ENCODE measurements at places on chromosomes 5 and 9. TPM values are rescaled to one million over a fixed set of nuclear protein-coding genes. Genes with fewer than 3 reads are reported as not detected.

Gene INSL4
- total RNA-seq = not detected

DNA sequence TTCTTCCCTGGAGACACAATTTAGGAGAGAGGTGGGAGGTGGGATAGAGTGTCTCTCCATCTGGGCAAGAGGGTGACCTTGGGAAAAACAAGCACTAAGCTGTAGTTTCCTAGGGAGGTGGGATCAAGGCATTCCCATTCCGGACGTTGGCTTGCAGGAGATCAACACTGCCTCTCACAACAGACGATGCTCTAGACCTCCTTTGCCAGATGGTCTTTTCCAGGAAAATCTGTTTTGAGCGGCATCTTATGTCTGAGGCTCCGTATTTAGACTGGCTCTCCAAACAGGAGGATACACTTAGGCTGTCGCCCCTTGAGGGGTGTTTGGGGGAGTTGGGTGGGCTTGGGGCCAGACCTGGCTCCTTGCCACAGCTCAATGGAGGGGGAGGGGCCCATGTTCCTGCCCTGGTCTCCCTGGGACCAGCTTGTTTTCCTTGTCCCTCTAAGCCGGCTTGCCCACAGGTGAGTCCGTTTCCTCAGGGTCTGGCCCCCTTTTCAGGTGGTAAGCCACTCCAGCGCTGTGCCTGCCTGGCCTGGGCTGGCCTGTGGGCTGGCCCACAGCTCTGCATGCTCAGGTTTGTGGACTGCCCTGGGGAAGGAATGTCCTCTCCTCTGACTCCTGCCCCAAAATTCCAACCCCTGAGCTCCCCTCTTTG, 2.4 kb downstream of the PSD2 start:
- peaks cover 5% of the 10 kb centered on the region for H3K27me3 ChIP-seq
- no peak overlapping the region for H3K27ac ChIP-seq
- no peak for DNase-seq
- H3K4me3 ChIP-seq = no peak overlapping the region

Gene CDO1
- total RNA-seq = 5.8 TPM

Gene MCTP1
- total RNA-seq = 11.2 TPM

GRCh38 chr5:54146390-54146789, 164.0 kb downstream of the ARL15 start:
- H3K36me3 ChIP-seq = no peaks in the 10 kb centered on the region
- H3K4me1 ChIP-seq = peaks cover 5% of the 10 kb centered on the region
- no peak overlapping the region for H3K4me3 ChIP-seq
- no peaks in the 10 kb centered on the region for H3K27me3 ChIP-seq
- peak; percentile 13 for DNase-seq

- peaks cover 48% of the 10 kb centered on the region for H3K4me1 ChIP-seq
- no peaks in the 10 kb centered on the region for H3K36me3 ChIP-seq
- H3K4me3 ChIP-seq = no peak overlapping the region
- H3K27ac ChIP-seq = peak overlapping the region; percentile 22
- no peak for DNase-seq
- H3K27me3 ChIP-seq = no peaks in the 10 kb centered on the region
These were observed 453.5 kb downstream of the RAB3C start for GRCh38 chr5:59036274-59036961.

DNA sequence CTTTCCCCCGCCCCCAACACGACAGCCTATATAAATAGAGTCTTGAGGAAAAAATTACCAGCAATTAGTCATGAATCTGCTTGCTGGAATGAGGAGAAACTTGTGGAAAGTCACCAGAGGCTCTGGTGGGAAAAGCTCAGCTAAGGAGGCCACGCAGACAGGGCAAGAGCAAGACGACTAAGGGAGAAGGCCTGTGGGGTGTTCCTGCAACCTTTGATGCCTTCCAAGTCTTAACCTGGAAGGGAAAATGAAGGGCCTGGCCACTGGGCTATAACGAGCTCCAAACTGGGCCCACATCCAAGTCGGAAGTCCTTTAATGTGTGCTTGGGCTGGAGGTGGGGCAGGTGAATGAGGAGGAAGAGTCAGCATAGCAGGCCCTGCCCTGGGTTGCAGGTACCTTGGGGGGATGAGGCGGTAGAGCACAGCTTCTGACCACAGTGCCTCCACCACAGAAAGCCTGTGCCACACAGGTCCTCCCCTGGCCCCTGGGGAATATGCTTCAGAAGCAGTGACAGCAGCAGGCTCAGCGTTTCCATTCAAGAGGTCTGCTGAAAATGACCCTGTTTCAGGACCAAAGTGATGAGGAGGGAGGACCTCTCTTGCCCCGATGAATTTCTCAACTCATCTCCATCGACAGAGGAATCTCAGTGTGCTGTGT, 92.8 kb upstream of the LRRTM2 start:
- no peak overlapping the region for H3K4me3 ChIP-seq
- peak overlapping the region; percentile 76 for H3K27ac ChIP-seq
- DNase-seq = no peak
- H3K4me1 ChIP-seq = peaks cover 28% of the 10 kb centered on the region
- H3K27me3 ChIP-seq = no peaks in the 10 kb centered on the region
- H3K36me3 ChIP-seq = no peaks in the 10 kb centered on the region

DNA sequence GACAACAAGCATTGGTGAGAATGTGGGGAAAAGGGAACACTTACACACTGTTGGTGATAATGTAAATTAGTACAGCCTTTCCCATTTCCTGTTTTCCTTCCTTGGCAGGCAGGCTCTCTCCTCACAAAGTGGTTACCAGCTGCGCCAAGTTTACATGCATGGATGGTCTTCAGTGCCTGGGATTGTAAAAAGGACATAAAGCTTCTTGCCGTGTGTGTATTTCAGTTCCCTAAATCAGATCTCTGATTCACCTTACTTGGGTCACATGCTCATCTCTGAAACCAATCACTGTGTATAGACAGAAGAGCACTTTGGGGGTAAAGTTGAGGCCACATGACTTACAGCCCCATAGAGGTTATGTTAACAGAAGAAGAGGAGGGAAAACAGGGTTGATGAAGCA, 92.8 kb downstream of the CAVIN4 start:
- H3K36me3 ChIP-seq = no peaks in the 10 kb centered on the region
- H3K4me3 ChIP-seq = no peak overlapping the region
- DNase-seq = no peak
- H3K27ac ChIP-seq = no peak overlapping the region
- H3K4me1 ChIP-seq = no peaks in the 10 kb centered on the region
- no peaks in the 10 kb centered on the region for H3K27me3 ChIP-seq
